ENCODE measurements at places on chromosomes 1 and 21.

- no peak for DNase-seq
Observed at GRCh38 chr1:186059311-186059710, 315.7 kb downstream of the TPR start.

GRCh38 chr1:181453541-181454201, 29.6 kb upstream of the CACNA1E start:
- no peak for DNase-seq

GRCh38 chr21:25939396-25939761, 204.6 kb downstream of the GABPA start:
- no peak for DNase-seq

DNA sequence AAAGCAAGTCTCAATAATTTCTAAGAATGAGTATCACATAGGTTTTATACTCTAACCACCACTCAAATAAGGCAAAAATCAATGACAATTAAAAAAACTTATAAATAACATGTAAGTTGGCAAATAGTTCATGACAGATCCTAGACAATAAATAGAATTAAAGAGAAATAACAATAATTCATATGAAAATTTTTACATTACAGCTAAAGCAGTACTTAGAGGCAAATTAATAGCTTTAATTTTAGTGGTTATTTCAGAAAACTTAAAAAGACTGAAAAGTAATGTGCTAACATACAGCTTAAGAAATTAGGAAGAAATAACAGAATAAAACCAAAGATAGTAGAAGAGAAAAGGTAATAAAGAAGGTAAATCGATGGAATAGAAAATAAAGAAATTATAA, 179.9 kb upstream of the SPAG17 start:
- DNase-seq = no peak

- DNase-seq = no peak
Observed at GRCh38 chr1:117661027-117661426, 55.2 kb downstream of the TENT5C start.

- peak; percentile 60 for DNase-seq
Observed at GRCh38 chr1:116711263-116711840, 42.9 kb upstream of the CD2 start.

DNA sequence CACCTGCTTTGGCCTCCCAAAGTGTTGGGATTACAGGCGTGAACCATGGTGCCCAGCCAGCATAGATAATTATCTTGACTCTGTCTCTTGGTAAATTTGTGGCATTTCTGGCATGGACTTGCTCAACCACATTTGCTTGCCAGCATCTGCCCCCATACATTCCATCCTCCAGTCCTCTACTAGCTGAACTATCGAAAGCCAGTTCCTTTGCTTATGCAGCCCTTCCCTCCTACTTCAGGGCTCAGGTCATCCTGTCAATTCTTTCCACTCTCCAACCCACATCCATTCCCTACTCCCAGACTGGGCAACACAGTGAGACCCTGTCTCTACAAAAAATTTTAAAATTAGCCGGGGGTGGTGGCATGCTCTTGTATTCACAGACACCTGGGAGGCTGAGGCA, 13.0 kb upstream of the UQCRHL start:
- no peak for DNase-seq

- no peak for DNase-seq
Observed at GRCh38 chr21:40166291-40166843, 299.1 kb downstream of the PCP4 start.

GRCh38 chr1:156833603-156834002, 17.0 kb upstream of the SH2D2A start:
- DNase-seq = no peak

DNA sequence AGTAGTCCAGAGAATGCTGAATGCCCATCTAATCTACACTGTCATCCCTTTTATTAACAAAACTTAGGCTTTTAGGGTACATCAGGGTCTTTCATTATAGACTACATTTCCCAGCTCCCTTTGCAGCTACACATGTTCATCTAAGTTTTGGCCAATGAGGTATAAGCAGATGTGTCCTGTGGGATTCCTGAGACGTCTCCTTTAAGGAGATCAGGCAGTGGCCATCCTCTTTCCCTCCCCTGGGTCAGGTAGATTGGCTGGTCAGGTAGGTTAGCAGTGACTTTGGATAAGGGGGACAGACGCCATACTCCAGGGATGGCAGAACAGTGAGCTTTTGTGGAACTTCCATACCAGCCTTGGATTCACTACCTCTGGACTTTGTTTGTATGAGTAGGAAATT, 188.3 kb downstream of the FGGY start:
- no peak for DNase-seq
